Gastroesophageal sphincter (tissue), 4 donors: ENCODE measurements at places on chromosomes 3 and 15. TPM values are rescaled to one million over a fixed set of nuclear protein-coding genes. Genes with fewer than 3 reads are reported as not detected.

GRCh38 chr3:153639631-153640030, 477.6 kb downstream of the RAP2B start:
- ATAC-seq, result no peak

GRCh38 chr3:185489462-185489861, 9.4 kb downstream of the TMEM41A start:
- no peak for ATAC-seq

GRCh38 chr3:195012100-195012499, 258.9 kb downstream of the XXYLT1 start:
- no peak for ATAC-seq

DNA sequence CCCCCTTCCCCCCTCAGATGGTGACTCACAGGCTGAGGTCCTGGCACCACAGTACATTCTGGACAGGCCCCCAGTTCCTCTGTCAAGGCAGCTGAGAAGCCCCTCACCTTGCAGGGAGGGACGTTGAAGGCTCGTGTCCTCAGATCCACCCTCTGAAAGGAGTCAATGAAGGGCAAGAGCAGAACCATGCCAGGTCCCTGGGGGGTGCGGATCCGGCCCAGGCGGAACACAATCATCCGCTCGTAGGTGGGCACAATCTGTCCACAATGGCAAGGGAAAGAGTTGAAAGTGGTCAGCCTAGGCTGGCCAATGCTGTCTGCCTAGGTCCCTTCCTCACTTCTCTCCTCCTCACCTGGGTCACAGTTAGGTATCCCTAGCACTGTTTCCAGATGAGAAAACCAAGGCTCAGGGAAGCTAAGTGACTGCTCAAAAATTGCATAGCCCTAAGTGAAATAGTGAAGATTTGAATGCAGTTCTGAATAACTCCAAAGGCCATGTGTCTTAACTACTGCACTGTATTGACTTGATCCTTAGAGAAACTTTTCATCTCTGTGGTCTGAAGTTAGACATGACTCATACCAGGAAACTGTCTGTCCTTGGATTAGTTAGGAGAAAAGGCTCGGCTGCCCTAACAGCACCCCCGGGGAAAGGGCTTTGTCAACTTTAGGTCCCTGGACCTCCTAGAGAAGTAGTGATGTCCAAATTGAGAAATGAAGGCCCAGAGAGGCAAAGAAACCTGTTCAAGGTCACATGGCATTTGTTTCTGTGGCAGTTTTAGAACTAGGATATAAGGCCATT, 2.9 kb downstream of the STOML1 start:
- no peak for ATAC-seq

DNA sequence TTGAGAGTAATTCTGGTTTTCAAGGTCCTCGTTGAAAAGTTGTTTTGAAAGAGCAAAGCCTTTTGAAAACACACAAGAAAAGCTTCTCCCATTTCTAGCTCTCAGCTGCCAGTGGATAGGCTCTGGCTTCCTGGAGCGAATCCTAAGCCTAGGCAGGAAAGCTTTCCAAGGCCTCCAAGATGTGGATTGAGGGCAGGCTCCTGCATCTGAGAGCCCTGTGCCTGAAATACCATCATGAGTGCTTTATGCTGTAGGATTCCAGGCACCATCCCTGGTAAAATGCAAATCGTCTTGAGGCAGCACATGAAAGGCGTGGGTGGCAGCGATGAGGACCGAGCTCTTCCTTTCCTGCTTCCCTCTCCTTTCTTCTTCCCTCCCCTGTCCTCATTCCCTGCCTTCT, 60.7 kb upstream of the CORO2B start:
- no peak for ATAC-seq

DNA sequence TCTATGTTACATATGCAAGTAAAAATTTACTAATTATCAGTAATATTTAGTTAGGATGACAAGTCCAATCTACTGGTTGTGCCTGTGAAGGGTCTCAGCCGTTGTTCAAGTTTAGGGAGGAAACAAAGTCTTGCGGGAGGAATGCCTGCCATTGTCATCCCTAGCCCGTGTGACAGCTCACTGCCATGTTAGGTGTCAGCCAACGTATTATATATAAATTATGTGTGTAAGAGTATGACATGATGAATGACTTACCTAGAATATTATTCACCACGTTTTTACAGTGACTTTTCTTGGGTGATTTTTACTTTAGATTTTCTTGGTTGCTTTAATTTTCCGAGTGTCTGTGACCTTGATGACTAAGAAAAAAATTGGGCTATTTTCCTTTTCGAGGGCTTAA, 614.4 kb upstream of the MDFIC2 start:
- ATAC-seq, result no peak

DNA sequence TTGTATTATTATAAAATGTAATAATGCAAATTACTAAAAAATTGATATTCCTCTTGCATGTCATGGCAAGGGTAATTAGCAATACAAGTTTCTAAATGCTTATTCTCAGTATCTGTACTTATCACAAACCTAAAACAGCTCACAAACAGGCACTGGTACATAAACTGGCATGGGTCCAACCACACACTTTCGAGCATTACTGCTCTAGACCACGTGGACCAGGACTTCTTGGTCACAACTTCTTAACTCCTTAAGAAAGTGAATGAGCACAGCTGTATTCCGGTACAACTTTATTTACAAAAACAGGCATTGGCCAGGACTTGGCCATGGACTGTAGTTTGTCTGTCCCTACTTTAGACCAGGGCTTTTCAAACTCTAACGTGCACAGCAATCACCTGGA, 173.3 kb downstream of the SUCLG2 start:
- no peak for ATAC-seq

The CHST14 gene
- total RNA-seq, result 7.8 TPM

The EIF4E3 gene
- total RNA-seq, result 28.8 TPM

The BDH1 gene
- total RNA-seq, result 15.1 TPM
